ELR (cell line): ENCODE measurements at places on chromosomes 3 and 15.

DNA sequence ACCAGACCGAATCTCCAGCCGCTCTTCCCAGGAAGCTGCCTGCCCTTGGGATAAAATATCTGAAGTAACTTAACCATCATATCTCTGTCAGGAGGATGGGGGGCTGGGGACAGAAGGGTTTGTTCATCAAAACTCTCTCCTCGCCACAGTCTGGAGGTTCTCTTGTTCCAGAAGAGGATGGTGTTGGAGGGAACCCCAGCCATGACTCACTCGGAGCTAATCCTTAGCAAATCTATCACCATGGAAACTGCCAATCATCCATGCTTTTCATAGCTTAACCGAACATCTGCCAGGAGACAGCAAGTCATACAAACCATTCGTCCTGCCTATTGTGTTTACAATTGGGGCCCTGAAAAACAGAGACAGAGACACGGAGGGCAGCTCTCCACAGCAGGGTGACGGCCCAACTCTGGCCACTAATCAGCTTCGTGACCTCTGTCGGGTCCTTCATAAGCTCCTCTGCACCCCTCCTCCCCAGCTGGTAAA lies 73.8 kb upstream of the HEG1 start:
- peak; percentile 98 for DNase-seq

GRCh38 chr3:178001670-178002101 lies 534.5 kb upstream of the KCNMB2 start:
- no peak for DNase-seq

DNA sequence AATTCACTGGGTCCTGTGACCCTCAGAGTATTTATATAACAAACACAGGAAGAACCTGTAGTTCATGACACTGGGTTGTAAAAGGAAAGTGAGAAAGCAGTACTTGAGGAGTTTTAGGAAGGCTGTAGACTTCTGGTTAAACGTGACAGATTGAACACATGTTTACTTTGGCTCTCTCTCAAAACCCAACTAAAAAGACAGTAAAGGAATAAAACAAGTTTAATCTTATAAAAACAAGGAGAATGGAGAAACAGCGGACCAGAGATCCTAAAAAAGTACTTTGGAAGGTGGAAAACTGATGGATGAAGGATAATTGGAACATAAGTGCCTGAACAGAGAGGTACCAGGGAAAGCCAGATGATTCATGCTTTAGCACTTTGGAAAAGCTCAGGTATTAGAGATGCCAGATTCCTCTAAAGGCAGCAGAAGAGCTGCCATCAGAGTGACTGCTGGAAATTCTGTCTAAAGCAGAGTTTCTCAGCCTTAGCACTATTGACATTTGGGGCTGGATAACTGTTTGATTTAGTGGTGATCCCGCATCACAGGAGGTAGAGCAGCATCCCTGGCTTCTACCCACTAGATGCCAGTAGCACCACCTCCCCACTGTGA lies 182.9 kb upstream of the RORA start:
- no peak for DNase-seq

DNA sequence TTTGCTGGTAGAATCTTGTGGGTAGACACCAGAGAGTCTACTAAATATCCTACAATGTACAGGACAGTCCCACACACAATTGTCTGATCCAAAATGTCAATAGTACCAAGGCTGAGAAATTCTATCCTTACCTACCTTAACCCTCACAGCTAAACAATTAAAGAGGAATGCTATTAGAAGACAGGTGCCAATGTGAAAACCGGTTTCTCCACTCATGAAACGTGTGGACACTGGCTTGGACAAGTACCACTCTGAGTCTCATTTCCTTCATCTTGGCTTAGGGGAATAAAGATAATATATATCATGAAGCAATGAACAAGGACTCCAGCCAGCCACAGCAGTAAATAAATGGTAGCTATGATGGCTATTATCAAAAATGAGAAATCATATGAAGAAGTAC lies 90.2 kb downstream of the RFTN1 start:
- DNase-seq = no peak

GRCh38 chr3:24450160-24450907 lies 44.3 kb downstream of the THRB start:
- DNase-seq = no peak

- no peak for DNase-seq
Observed at GRCh38 chr3:88009066-88009465, 49.7 kb downstream of the CGGBP1 start.

DNA sequence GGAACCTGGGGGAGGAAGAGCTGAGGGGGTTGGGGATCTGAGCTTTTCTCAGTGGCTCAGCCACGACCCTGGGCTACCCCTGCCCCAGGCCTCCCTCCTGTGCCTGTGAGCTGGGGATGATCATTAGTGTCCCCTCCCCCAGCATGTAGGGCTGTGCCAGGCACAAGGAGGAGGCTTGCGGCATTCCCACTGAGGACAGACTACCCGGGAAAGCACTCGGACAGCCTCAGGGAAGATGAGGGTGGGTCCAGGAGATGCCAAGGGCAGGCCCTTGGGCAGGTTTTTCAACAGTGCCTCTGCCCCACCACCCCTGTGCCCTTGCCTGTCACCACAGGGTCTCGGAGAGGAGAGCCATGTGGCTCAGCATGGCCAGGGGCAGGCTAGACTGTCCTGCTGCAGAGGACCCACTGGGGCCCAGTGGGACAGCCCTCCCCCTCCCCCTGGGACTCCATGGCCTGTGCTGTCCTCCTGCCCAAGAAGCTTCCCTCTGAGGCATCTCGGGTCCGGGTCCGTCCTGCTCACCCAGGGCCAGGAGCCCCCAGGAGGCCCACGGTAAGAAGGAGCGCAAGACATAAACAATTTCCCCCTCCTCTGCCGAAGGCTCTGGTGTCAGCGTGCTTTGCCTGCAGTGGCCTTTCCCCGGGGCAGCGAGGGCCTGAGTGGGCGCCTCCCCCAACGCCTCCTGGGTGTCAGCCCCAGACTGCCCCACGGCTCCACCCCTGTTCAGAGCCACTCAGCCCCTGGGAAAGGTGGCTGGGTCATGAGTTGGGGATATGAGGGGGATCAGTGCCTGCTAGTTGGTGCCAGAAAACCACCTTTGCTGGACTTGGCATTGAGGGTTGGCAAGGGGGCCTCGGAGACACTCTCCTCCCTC lies 192.5 kb downstream of the GOLGA6L6 start:
- no peak for DNase-seq

DNA sequence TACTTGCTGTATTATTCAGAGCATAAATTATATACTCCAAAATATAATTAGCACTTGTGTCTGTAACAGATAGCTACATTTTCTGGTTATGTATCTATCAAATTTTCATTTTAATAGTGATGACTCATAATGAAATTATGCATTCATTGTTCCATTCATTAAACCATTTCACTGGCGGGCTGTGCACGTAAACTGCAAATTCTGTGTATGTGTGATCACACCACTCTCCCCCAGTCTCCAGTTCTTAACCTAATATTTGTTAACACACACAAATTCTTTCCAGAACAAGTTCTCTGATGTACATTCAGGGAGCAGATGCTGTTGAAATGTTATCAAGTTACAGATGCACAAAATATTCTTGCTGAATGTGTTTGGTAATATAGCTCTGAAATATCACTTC lies 3.8 kb upstream of the KCNMB2 start:
- no peak for DNase-seq

DNA sequence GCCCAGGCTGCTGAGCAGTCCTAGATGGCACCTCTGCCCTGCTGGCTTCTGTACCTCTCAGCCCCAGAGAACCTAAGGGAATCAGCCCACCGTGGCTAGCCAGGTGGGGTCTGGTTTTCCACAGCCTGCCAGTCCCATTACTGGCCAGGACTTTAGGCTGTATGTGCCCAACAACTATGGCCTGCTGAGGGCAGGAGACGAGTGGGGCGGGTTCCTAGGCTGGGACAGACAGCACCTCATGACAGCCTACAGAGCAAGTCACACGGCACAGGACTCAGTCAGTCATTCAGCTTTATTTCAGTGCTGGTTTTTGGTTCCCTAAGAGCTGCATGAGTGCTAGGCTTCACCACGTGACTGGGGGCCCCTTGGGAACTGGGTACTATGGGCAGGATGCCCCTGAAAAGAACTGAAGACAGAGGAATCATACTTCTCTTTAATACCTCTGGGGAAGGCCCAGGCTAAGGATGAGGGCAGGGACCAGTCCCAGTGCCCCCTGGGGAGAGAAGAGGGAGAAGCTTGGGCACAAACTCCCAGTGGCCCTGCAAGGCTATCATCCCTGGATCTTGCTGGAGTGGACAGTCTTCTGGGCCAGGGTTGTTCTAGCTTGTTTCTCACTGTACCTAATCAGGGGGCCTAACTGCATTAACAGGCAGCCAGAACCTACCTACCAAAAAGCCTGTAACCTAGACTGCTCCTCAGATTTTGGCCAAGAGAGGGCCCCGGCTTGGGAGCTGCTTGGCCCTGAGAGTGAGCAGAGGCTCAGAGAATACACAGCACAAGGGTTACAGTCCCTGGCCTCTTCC lies 14.8 kb downstream of the CLK3 start:
- no peak for DNase-seq
